ENCODE measurements at places on chromosomes 2 and 18. TPM values are rescaled to one million over a fixed set of nuclear protein-coding genes. Genes with fewer than 3 reads are reported as not detected.

DNA sequence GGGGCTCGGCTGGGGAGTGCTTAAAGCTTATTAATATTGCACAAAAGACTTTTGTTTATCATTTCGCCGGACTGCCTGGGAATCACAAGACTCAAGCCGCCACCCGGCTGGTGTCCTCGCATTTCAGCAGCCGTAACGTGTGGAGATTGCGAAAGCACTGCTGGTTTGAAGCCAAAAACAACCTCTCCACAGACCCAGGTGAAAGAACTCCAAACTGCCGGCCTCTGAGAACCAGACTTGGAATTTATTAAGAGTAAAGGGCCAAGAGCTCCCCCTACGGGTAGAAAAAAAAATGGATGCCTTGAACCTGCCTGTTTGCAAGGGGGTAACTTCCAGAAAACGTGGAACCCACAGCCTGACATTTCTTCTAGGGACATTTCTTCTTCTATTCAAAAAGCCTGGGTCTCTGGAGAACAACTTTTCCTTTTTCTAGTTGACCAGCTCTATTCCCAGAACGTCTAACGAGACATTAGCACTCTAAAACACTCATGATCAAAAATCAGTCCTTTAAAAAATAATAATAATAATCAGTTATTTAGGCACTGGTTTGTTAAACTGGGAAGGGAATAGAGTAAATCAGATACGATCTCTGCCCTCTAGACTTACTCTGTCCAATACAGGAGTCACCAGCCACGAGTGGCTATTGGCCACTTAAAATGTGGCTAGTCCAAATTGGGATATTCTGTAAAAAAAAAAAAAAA is 216.3 kb downstream of the C1D start:
- DNase-seq, result peak; percentile 82

GRCh38 chr18:48035556-48035860 is 105.0 kb upstream of the SMAD2 start:
- DNase-seq, result peak; percentile 1

The SP140 gene
- polyA plus RNA-seq, result 0.74 TPM

The FAM168B gene
- 86.0 TPM for polyA plus RNA-seq

DNA sequence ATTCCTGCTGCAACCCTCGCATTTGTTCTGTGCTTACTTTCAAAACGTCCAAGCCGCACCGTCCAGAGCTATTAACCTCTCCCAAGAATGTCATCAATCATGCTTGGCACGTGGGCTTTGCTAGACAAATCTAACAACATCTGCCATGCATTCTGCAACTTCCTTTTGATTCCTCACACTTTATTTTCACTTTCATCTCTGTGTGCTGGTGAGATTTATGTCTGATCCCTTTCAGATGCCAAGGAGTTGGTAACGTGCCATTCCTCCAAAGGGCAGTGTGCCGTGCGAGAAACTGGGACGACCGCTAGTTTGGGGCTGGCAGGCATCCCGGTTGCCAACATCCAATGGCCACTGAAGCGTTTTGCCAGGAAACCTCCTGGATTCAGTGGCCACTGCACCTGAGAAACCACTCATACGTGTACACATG is 230.0 kb upstream of the PARD3B start:
- no peak for DNase-seq

DNA sequence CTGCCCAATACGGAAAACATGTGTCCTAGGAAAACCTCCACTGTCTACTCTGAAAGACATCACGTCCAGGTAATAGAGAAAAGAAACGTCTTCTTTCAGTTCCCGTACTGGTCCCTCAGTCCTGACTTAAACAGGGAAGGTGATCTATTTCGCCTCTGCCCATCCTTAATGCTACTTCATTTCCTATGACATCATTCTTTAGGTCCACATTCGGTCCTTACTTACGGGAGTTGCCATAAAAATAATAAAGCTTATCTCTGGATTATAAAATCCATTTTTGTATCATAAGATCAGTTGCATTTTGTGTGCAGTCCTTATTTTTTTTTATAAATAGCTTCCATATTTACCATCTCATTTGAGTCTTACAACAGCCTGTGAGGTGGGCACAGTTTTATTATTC is 3.7 kb downstream of the TGFA start:
- DNase-seq, result no peak

- no peak for DNase-seq
These were observed 51.8 kb downstream of the PKDCC start for GRCh38 chr2:42099438-42100173.

The IL1B gene
- polyA plus RNA-seq, result 2.7 TPM

DNA sequence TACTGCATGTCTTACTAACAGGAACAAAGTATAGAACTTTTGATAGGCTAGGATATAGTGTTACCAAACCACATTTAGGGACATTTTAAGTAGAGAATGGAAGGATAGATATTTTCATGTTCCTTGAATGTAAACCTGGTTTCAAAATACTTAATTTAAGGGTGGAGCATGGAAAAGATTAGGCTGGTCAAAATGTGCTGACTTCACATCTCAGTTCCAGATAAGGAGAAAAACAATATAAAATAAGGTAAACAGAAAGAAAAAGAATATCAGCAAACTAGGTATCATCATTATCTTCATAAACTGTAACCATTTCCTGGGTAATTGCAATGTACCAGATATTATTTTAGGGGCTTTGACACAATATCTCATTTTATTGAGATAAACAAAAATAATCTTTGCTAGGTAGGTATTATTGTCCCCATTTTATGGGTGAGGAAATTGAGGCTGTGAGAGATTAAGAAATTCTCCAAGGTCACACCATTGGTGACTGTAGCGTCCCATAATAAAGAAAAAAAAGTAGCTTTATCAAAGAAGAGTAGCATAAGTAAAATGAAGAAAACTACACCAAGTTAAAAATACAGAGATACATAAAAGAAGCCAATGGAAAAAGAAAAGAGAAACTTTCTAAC is 3.6 kb downstream of the PDE11A start:
- DNase-seq, result no peak

DNA sequence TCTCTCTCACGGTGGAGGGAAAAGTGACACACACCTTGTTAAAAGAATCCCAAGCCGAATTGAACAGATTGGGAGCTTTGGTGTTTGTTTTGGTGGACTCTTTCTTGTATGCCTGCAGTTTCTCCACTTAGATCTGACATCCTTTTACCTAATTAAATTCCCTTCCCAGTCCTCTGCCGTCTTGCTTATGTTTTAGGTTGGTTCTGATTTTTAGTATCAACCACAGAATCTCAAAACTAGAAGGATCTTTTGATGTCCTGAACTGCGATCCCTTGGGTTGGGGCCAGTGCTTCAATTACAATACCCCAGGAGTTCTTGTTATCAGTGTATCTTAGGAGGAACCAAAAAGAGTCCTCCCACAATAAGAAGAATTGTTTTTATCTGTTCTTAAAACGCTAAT is 112.3 kb downstream of the PRKCE start:
- DNase-seq, result no peak

- no peak for DNase-seq
These were observed 177.4 kb downstream of the TWIST2 start for GRCh38 chr2:239025096-239025801.

The ABCA12 gene
- polyA plus RNA-seq, result 0.09 TPM

DNA sequence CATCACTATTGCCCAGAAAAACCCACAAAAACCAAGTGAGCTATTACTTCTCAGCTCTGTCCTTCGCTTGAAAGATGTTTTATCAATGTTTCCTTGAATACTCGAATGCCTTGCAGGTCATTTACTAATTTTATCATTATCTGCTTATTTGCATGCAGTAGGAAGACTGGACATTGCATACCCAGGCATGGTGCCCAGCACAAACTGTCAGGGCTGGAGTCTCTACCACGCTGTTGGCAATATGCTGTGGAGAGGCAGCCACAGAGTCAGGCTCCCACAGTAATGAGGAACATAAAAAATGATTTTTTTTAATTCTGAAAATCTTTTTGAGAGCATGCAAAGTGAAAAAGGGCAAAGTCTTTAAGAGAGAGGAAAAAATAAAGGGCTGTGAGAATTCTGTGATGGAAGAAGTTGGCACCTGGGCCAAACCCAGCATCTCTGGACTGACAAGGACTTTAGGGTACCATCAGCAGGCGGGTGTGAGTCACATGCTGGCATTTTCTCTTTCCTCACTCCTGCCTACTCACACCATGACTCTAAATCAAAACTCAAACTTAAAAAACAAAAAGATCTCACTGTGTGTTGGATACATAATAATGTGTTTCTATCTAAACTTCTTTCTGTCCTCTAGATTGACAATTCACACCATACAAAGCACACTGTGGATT is 709.8 kb upstream of the FANCL start:
- no peak for DNase-seq

The CHMP3 gene
- 144 TPM for polyA plus RNA-seq

DNA sequence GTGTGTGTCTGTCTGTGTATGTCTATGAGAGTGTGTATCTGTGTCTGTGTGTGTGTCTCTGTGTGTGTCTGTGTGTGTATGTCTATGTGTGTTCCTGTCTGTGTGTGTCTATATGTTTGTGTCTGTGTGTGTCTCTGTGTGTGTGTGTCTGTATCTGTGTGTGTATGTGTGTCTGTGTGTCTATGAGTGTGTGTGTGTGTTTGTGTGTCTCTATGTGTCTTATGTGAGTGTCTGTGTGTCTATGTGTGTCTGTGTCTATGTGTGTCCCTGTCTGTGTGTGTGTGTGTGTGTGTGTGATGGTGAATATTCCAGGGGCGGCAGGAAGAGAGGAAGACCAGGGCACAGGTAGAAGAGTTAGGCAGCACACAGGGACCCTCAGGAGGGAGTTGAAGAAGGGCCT is 173.2 kb downstream of the MYCN start:
- DNase-seq, result no peak

DNA sequence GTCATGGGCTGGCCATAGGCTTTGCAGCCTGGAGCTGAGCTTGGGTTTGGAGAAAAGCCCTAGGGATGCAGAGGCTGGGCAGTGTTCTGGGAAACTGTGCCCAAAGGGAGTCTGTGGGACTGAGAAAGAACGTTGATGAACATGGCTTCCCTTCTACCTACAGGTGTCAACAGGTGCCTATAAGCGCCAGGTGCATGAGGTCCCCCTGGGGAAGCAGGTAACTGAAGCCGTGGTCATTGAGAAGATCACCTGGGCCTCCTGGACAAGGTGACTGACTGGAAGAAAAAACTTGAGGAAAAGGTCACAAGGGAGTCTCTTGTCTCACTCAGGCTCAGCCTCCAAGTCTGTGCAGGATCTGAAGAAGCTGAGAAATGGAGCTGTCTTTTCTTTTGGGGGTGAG is 83.4 kb downstream of the RTN4 start:
- no peak for DNase-seq

The SCYGR4 gene
- not detected for polyA plus RNA-seq

The FEV gene
- polyA plus RNA-seq, result not detected

DNA sequence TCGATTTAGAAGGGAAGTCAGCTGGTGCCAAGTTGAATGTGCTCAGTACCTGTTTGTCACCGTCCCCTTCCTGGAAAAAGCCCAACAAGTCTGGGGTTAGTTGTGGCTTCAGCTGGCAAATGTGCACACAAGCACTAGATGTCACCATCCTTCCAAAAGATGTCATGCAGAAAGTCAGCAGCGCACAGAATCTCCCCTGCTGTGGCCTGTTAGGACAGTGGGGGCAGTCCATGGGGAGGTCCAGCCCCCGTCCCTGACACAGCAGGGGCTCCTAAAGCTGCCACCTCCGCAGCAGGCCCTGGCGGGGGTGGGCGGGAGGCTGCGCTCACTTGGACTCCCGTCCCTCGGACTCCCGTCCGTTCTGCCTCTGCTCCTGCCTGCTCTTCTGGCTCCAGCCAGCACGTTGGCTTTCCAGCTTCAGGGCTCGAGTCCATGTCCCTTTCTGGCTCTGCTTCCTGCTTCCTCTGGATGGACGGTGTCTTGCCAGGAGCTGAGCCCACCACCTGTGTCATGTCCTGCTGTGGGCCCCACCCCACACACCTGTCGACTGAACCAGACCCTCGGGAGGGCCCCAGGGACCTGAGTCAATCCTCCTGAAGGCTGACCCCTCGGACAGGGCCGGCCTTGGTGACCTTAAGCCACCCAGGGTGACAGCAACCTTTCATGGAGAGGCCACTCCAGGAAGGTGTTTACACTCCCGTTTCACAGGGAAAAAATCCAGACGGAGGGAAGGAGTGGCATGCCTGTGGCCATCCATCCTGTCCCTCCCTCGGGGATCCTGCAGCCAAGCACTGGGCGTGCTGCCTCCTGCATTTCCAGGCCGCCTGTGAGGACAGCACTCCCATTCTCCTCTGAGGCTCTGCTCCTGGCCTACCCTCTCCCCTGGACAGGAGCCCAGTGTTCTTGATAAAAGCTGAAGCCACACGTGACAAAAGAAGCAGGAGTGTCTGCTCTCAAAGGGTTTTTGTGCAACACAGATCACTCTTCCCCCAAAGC is 8.5 kb downstream of the RAB17 start:
- DNase-seq, result peak; percentile 58

The MOGAT1 gene
- polyA plus RNA-seq, result not detected

The CXCR1 gene
- polyA plus RNA-seq, result not detected

The NGEF gene
- 3.6 TPM for polyA plus RNA-seq

GRCh38 chr2:187855689-187856088 is 301.5 kb upstream of the TFPI start:
- DNase-seq, result no peak

- DNase-seq, result no peak
These were observed 238.1 kb downstream of the KLHL29 start for GRCh38 chr2:23622966-23623675.

- no peak for DNase-seq
These were observed 35.7 kb downstream of the ATP8B1 start for GRCh38 chr18:57767259-57768050.

The OTOS gene
- polyA plus RNA-seq, result not detected

The SP110 gene
- polyA plus RNA-seq, result 42.6 TPM

GRCh38 chr2:157260533-157261198 is 3.2 kb downstream of the GALNT5 start:
- DNase-seq, result no peak

- DNase-seq, result no peak
These were observed at the start of gene STPG4 for GRCh38 chr2:47155091-47155876. STPG4 (minus strand) TSS chr2:47155308; CDS start chr2:47155251, 57 bp downstream.

DNA sequence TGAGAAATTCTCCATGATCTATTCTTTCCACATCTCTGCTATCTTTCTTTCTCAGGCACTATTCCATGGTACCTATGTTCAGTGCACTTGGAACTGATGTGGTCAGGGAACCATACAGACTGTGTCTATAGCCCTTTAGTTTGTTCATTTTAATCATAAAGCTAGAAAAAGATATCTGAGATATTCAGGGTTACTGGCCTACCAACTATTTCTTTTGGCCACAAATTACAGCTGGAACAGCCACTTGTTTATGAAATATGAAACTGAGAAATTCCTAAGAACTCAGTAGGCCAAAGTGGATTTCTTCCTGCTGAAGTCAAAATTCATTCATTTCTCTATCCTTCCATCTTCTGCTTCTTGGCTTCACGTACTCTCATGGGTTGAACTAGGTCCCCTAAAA is 22.8 kb upstream of the LYPD1 start:
- no peak for DNase-seq

The ZNF521 gene
- 57.8 TPM for polyA plus RNA-seq

The LRRTM4 gene
- polyA plus RNA-seq, result 2.7 TPM
